ENCODE measurements at places on chromosomes 3 and 15.

DNA sequence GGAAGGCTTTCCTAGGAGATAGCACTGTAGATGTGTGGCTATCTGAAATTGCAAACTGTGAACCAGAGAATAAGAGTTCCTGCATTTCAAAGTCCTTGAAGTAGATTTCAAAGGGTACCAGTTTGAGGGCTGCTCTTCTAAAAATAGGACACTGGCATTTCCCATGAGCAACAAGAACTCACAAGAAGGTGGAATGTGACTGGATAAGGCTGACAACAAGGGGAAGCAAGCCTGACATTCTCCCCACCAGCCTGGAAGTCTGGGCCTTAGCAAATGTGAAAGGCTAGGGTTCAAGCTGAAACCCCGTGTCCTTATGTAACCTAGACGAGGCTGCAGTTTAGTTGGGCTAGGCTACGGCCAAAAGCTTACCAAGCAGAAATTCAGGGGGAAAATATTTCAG is 18.7 kb upstream of the TJP1 start:
- DNase-seq, result no peak

- DNase-seq, result no peak
Measured at GRCh38 chr3:146322216-146322817, 71.4 kb upstream of the PLSCR4 start.

DNA sequence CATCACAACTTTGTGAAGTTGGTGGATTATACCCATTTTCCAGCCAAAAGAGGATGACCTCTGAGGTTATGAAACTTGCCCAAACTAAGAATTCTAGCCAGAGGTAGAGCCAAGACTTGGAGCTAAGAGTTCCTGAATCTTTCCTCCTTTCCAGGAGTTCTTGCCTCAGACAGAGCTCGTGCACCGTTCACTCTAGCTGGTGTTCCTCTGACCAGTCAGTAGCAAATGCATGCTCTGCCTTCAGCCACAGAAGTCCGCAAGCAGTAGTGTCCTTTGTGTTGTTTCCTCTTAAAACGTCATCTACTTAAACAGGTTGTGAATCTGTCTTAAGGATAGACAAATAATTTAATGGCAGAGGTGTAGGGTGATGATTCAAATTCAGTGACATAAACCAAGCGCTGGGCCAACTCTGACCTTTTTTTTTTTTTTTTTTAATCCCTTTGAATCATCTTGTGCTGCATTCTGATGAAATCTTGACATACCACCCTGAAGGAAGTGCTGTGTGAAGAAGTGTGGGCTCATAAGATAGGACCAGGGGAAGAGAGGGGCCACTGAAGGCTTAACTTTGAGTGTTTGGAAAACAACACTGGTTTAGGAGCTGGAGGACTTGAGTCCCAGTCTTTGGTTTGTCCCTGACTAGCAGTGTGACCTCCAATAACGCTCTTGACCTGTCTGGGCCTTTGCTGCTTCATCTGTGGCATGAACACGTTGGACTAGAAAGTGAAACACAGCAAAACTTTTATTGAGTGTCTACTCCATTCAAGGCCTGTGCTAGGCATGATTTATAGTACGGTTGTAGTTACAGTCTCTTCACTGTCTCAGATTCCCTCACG is 53.4 kb downstream of the ITPR1 start:
- no peak for DNase-seq

- DNase-seq, result no peak
Measured at GRCh38 chr15:69536726-69537512, 84.3 kb downstream of the RPLP1 start.

DNA sequence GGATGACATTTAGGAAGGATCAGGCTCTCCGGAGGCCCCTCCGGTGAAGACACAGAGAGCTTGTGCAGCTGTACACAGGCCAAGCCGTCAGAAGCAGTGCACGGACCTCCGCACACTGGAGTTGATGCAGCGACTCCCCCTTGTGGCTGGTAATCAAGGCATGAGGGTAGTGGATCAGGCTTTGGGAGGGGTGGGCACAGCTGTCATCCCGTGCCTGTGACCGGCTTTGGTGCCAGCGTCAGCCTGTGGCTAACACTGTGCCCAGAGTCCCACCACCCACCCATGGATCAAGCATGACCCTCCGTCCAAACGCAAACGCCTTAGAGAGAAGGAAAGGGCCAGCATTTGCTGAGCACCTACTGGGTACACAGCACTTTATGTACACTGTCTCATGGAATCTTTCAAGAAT is 8.2 kb upstream of the GRIP2 start:
- peak; percentile 78 for DNase-seq

GRCh38 chr3:124298301-124298700 is 306.4 kb upstream of the ROPN1 start:
- no peak for DNase-seq

- DNase-seq, result no peak
Measured at GRCh38 chr15:97081666-97082226, 751.2 kb downstream of the NR2F2 start.

- no peak for DNase-seq
Measured at GRCh38 chr3:157238457-157238856, 78.5 kb upstream of the CCNL1 start.

- no peak for DNase-seq
Measured at GRCh38 chr3:164467007-164467406, 611.3 kb downstream of the SI start.

- no peak for DNase-seq
Measured at GRCh38 chr3:177448987-177449359, 251.7 kb upstream of the TBL1XR1 start.

GRCh38 chr15:41286665-41287333 is 45.6 kb downstream of the OIP5 start:
- no peak for DNase-seq

DNA sequence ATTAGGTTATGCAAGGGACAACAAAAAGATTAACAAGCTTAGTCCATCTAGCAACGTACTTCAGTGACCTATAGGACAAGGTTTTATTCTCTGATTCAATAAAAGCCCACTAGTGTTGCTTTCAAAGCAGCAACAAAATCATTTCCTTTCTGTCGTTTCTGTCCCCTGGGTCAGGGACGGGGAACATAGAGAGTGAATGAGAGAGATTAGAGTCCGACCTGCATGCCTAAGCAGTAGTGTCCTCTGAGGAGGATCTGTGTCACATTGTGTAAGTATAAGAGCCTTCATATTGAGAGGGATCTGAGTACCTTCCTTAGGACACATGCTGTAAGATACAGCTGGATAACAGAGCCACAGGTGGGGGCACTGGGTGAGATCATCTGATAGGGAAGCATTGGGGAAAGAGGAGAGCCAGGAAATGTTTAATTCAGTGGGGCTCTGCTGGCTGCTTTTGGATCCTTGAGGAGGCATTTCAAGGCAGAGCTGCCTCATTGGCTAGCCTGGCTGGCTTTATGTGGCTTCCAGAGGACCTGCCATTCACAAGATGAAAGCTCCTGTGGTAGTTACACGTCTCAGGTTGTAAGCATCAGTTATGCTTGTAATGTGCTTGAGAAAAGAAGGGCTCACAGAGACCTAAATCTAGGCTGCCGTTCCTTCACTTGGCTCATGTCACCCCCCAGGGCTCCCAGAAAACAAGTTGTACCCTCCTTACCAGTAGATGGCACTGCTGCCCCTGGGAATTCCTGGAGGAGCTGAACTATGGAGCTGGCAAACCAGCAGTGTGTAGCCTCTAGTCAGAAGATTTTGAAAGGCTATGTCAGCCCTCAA is 2.7 kb downstream of the TMEM108 start:
- DNase-seq, result peak; percentile 83

DNA sequence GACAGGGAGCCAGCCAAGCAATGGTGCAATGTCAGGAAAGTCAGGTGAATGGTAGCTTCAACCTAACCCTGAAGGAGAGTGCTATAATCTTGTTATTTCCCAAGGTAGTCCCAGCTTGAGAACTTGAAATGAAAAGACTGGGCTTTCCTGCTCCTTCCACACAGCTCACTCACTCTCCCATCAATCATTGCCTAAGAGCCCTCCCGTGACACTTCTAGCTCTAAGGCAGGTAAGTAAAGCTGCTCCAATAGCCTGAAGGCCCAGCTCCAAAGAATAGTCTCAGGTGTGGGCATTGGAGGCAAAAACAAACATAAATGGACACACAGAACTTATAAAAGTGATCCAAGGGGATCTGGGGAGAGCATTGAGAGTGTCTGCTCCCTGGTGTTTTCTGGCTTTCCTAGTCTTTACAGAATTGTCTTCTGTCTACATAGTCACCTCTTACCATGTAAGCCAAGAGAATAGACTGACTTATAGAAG is 63.1 kb upstream of the TBC1D5 start:
- DNase-seq, result peak; percentile 48

DNA sequence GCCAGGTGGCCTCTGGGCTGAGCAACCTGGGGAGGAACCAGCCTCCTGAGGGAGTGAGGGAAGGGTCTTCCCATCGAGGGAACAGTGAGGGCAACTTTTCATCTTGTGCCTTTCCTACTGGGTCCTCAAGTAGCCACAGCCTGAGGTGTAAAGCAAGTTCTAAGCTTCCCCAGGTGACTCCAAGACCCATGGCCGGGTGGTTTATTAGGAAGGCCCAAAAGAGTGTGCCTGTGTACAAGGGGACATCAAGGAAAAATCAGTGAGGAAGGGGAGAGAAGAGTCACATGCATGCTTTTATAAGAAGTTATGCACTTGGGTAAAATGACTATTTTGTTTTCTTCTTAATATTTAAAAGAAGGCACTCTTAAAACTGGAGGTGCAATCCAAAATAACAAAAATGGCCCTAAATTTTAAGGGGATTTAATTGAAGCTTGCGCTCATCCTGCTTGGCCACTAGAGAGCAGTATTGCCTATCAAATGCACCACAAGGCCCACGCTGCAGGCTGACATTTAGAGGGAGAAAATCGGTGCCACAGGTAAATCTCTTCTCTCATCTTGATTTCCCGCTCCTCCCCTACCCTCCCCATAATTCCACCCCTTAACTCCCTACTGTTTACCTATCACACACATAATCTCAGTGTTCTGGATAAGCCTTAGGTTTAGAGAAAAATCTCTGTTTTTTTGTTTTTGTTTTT is 6.7 kb downstream of the NANOGP8 start:
- peak; percentile 29 for DNase-seq

DNA sequence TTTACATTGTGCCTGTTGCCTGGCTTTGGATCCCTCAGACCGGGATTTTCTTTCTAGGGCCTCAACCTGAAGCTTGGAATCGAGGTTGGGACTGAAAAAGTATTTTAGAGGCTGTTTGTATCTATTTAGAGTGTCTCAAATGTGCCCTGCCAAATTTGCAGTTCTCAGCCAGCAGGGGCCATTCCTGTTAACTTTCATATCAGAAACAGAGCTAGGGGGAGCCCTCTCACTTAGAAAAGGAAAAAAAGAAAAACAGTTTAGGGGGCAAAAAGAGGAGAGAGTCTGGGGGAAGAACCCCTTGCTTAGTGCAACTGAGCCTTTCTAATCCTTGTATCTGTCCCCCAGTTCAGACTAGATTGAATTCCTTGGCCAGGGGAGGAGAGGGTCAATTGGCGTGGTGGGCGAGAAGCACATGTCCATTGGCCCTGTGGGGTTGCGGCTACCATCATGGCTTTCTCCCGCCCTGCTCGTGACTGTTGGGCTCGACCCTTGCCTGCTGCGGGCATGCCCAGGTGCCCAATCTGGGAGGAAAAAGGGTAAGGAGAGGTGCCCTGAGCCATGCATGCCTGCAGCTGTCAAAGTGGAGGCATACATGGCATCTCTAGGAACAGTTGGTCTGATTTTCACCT is 101.6 kb downstream of the CFAP44 start:
- no peak for DNase-seq

GRCh38 chr15:67172172-67172571 is 82.3 kb downstream of the AAGAB start:
- no peak for DNase-seq

DNA sequence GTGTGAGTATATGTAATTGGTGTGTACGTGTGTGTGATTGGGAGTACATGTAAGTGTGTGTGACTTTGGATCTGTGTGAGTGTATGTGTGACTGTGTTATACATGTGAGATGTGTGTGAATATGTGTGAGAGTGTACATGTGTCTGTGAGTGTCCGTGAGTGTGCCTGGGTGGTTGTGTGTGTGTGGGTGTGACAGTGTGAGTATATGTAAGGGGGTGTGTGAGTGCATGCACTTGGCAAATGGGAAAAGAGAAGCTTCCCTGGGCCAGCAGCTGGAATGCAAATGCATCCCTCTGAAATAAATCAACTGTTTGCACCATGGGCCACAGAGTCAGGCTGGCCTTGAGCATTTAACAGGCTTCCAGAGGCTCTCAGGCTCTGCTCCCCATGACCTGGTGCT is 63.6 kb downstream of the MINAR1 start:
- DNase-seq, result no peak

DNA sequence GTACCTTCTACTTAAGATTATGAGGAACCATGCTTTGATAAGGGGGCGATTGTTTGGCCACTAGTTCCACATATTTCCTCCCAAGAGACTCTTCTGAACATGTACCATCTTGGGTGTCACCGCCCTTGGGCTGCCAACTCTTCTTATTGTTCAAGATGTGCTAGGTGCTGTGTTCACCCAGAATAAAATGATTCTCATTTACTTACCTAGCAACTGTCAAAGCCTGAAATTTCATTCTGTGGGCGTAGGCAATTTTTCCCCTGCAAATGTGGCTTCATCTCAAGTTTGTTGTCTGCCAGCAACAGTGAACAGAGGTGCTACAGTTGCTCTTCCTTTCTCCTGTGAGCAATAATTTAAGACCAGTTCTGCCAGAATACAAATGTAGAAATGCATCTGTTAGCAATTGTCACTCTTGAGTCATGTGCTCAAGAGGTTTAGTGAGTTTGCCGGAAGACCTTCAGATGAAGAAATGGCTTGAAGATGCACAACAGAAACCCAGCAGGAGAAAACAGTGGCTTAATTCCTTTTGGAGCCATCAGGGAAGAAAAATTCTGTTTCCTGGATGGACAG is 41.3 kb upstream of the RARB start:
- DNase-seq, result no peak

GRCh38 chr3:72739531-72740466 is 108.4 kb downstream of the SHQ1 start:
- DNase-seq, result no peak

GRCh38 chr3:52302426-52303145 is 13.5 kb upstream of the DNAH1 start:
- no peak for DNase-seq

- DNase-seq, result no peak
Measured at GRCh38 chr3:23685541-23686258, 120.1 kb upstream of the UBE2E1 start.

DNA sequence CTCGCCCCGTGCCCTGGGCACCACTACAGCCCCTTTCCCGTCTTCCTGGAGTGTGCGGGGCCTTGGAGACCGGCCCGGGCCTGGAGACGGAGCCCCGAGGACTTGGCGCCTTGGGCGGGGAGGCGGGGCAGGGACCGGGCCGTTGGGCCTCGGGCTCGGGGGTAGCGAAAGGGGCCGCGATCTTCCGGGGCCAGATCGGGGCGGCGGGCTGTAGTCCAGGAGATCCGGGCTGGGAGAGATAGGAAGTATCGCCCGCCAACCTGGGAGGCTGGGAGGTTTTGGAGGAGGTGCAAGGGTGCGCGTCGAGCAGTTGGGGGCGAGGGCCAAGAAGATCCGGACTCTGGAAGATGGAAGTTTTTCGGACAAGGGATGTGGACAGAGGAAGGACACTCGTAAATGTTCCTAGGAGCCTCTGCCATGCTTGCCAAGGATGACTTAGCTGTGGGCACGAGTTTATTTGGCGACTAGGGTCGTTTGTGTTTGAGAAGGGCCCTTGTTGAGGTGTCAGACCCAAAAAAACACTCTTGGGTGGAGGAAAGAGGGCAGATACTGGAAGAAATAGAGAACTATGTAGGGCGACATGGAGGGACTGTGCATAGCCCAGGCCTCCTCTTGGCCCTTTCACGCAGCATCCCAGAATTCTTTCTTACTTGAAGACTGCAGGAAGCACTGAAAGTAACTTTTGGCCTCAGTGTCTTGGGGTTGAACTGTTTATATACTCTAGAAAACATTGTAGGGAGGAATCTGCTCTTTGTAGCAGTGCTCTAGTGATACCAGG is 712 bp downstream of the RTF1 start:
- no peak for DNase-seq

GRCh38 chr3:13083898-13084297 is 10.7 kb upstream of the IQSEC1 start:
- no peak for DNase-seq

Data from ELF-1 (cell line).